ENCODE measurements at places on chromosomes 1 and 21.

- DNase-seq: no peak
Observed at GRCh38 chr1:905811-906599, 17.7 kb upstream of the SAMD11 start.

GRCh38 chr1:173114346-173114745 is 63.6 kb upstream of the TNFSF18 start:
- no peak for DNase-seq

GRCh38 chr1:179105393-179105792 is 23.5 kb downstream of the TOR3A start:
- DNase-seq: no peak

- no peak for DNase-seq
Observed at GRCh38 chr1:60765204-60765603, 317.2 kb upstream of the NFIA start.

GRCh38 chr1:10456048-10456447 is 6.2 kb downstream of the CORT start:
- DNase-seq: no peak

Measured in nucleus accumbens (tissue), 56 donors.